CD4-positive, alpha-beta T cell treated with Interleukin-6 for 4 hours (primary cell): ENCODE measurements at places on chromosomes 6 and 20.
A peak's percentile ranks its signal among the peaks of the same experiment; 100 is the strongest.

DNA sequence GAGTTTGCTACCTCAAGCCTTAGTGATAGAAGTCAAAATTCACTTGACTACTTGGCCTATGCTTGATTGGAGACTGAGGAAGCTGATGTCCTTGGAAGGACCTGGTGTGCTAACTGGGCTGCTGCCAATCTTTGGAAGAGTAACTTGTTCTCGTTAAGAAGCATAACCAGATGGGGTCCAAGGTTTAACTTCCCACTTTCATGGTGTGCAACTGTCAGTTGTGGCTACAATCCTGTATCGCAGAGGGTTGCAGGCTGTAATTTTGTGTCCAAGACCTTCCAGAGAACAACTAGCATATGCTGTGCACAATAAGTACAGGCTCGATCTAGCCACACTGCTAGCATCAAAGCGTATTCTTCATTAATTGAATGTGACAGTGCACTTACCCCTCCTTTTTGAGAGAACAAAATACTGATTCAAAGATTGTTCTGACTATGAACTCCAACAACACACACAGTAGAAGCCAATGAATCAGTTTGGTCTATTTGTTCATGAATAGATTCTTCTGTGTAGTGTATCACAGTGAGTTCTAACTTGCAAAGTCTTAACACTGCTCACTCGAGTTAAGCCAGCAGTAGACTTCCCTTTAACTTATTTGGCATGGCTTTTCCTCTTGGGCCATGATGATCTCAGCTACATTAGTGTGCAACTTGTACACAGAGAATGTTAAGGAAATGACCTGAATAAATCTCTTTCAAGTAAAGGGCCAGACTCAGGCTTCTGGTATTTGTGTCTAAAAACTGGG lies 15.8 kb upstream of the PLCB1 start:
- no peak for DNase-seq

GRCh38 chr6:39932386-39932910 lies 1.8 kb downstream of the MOCS1 start:
- no peak for DNase-seq

DNA sequence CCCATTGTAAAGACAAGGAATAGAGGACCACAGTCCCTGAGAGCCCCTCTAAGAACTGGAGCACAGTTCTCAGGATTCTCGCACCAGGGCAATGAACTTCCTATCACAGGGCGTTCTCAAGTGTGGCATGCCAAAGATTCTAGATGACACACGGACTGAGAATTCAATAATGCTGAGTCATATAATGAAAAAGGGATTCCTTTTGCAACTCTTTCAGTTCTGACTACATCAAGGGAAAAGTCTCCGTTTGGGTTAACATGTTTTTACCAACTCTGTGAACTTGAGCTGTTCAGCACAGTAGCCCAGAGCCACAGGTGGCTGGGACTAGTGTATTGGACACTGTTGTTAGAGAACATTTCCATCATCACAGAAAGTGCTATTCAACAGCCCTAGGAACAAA lies 3.4 kb downstream of the MED20 start:
- no peak for DNase-seq

GRCh38 chr6:30122515-30122914 lies 9.6 kb upstream of the TRIM31 start:
- no peak for DNase-seq

DNA sequence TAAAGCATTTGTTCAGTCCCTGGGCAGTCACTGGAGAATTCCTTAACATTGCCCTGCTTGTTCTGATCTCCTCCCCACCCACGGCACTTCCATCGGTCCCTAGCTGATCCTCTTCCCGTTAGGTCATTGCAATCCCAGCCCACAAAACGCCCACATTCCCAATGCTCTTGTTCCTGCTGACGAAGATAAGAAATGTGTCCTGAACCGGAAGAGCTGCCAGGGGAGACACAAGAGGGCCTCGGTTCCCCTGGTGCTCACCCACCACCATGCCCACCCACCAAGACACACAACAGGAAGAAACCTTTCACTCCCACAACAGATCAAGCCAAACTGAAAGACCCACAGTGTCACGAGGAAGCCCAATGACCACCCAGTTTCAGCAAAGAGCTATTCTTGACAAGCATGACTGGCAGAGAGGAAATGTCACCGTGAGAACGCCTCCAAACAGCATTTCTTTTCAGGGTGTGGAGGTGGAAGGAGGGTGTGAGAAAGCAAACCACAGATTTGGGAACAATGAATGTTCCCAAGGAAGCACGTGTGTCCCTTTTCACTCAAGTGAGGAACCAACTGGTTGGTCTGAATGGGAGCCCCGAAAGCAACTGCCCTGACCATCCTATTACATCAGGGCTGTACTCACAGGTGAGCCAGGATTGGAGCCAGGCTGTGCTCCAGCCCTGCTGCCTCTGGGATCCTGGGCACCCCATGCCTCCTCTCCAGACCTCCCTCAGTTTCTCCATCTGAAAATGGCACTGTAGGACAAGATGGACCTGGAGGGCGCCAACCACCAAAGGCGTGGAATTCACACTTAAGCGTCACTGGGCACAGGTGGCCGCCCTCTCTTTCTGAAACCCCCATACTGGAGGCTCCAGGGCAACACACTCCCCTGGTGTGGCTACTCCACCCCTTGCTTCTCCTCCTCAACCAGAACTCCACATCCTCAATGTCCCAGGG lies 97.5 kb downstream of the ZMYND8 start:
- DNase-seq: no peak

GRCh38 chr6:33458676-33459075 lies 4.3 kb downstream of the ZBTB9 start:
- no peak for DNase-seq

DNA sequence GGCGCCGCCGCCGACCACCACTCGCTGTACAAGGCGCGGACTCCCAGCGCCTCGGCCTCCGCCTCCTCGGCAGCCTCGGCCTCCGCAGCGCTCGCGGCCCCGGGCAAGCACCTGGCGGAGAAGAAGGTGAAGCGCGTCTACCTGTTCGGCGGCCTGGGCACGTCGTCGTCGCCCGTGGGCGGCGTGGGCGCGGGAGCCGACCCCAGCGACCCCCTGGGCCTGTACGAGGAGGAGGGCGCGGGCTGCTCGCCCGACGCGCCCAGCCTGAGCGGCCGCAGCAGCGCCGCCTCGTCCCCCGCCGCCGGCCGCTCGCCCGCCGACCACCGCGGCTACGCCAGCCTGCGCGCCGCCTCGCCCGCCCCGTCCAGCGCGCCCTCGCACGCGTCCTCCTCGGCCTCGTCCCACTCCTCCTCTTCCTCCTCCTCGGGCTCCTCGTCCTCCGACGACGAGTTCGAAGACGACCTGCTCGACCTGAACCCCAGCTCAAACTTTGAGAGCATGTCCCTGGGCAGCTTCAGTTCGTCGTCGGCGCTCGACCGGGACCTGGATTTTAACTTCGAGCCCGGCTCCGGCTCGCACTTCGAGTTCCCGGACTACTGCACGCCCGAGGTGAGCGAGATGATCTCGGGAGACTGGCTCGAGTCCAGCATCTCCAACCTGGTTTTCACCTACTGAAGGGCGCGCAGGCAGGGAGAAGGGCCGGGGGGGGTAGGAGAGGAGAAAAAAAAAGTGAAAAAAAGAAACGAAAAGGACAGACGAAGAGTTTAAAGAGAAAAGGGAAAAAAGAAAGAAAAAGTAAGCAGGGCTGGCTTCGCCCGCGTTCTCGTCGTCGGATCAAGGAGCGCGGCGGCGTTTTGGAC lies 2.0 kb downstream of the SOX4 start:
- peak; percentile 20 for DNase-seq

GRCh38 chr6:3825331-3825831 lies 23.8 kb upstream of the FAM50B start:
- no peak for DNase-seq

DNA sequence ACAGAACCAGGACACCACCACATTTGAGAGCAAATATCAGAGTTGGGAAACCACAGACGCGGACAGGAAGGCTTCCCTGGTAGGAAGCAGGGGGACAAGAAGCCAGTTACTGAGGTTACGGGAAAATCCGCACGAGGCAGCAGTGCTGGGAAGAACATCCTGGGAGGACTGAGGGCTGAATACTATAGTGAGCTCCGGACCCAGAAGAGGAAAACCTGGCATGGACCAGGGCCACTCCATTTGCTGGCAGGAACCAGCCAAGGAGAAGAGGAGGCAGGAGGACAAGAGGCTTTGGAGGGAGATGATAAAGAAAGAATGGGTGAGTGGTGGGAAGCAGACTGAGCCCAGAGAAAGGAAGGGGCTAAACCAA lies 6.1 kb upstream of the DSN1 start:
- no peak for DNase-seq

GRCh38 chr6:33632558-33633039 lies 11.5 kb downstream of the ITPR3 start:
- peak; percentile 66 for DNase-seq

GRCh38 chr6:122791310-122791679 lies 2.2 kb downstream of the SMPDL3A start:
- no peak for DNase-seq

- no peak for DNase-seq
Measured at GRCh38 chr6:132998418-132998817, 184.0 kb downstream of the RPS12 start.

DNA sequence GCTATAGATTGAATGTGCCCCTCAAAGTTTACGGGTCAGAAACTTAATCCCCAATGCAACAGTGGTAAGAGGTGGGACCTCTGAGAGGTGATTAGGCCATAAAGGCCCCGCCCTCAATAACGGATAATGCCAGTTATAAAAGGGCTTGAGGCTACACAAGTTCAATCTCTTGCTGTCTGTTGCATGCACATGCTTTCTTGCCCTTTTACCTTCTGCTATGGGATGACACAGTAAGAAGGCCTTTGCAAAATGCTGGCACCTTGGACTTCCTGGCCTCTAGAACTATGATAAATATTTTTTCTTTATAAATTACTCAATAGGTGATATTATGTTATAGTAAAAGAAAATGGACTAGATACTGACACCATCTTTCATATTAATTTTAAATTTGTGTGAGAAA lies 806.1 kb downstream of the TENT5A start:
- no peak for DNase-seq
